ENCODE measurements at places on chromosomes 4 and X.

DNA sequence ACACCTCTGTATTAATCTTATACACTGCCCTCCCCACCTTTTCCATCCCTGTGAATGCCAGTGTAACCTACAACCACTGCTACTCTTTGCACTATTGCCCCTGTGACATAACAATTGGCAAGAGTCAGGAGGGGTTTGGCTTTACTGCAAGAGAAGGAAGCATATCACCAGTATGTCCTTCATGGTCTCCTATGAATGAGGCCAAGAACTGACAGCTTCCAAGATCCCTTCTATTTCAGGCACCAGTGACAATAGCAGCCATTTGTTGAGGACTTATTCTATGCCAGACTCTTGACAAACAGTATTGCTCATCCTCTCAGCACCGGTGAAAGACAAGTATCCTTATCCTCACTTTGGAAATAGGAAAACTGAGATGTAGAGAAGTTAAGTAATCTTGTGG lies 363.9 kb downstream of the MID1IP1 start:
- DNase-seq = no peak

- no peak for DNase-seq
These were observed 446.9 kb downstream of the IL15 start for GRCh38 chr4:142083264-142083663.

- no peak for DNase-seq
These were observed 36.7 kb upstream of the ARHGAP6 start for GRCh38 chrX:11702420-11702819.

DNA sequence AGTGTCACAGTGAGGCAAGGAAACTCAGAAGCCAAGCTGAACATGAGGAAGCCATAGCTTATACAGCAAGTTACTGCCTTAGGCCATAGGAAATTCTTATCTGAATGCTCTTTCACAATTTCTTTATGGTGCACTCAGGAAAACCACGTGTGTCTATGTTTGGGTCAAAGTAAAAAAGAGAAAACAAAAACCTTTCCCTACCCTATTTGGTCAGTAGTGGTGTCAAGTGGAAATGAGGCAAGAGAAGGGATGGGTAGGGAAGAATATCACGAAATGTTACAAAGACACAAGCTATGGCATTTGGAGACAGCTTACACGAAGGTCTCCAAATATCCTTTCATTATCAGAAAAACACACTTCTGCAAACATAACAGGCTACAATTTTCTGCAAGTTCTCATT lies 83.4 kb upstream of the INPP4B start:
- DNase-seq = no peak

- DNase-seq = no peak
These were observed 53.0 kb upstream of the SHISA3 start for GRCh38 chr4:42344309-42344708.

GRCh38 chr4:143021384-143021783 lies 163.3 kb upstream of the USP38 start:
- DNase-seq = no peak

GRCh38 chr4:75001871-75002270 lies 69.0 kb downstream of the PARM1 start:
- DNase-seq = no peak

Data from left forelimb (tissue), 1 donor.